ENCODE measurements at places on chromosomes 12 and 14.

- peak; percentile 23 for DNase-seq
Observed at GRCh38 chr12:67155863-67156262, 113.3 kb upstream of the CAND1 start.

DNA sequence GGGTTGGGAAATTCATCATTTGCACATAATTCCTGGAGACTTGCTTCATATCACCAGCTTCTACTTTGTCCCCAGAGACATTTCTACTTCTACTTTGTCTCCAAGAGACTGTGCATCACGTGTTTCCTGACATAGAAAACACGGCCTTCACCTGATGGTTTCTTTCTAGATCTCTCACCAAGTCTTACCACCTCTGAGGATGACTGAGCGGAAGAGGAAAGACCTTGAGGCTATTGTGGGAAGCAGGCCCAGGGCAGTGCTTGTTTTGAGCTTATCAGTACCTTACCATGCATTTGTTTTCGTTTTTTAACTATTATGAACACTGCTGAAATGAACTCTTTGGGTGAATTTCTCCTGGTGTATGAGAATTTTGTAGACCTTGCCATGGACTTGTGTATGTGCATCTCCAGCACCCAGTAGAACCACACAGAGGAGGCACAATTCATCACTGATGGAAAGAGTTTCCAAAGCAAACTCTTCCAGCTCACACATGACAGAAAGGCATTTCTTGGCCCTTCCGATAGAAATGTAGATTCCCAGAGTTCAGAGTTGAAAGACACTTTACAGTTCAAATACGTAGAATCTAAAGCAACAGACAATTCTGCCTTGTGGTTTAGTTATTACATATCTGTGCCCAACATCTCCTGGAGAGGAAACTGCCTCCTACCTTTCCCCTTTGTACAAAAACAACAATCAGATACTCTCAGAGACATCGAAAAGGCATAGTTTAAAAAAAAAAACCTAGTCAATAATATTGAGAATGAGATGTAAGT lies 434.7 kb downstream of the FUT8 start:
- DNase-seq: no peak

- no peak for DNase-seq
Observed at GRCh38 chr12:42234970-42235369, 3.1 kb downstream of the YAF2 start.

DNA sequence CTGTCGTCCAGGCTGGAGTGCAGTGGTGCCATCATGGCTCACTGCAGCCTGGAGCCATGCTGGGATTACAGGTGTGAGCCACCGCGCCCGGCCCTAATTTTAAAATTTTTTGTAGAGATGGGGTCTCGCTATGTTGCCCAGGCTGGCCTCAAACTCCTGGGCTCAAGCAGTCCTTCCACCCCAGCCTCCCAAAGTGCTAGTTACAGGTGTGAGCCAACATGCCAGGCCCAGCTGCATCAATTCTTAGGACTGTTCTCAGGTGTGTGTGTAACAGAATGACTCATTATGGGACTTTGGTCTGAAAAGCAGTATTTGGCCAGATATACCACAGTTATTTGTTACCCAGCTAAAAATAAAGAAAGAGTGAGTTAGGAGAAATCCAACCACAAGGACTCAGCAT lies 17.4 kb downstream of the LETMD1 start:
- no peak for DNase-seq

DNA sequence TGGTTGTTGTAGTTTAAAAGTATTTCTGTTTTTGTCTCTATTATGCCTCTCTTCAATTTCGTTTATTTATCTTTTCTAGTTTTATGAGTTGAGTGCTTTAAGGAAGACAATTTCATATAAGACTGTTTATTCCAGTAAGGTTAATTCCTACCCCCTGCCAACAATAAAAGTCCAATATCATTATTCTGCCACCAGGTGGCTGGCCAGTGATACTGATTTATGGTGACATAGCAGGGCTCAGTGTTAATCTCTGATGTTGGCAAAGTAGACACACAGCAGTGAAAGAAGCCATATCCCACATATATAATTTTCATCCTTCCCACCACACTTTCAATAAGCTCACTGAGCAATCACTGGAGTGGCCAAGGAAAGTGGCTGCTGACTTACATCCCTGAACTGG lies 69.0 kb upstream of the BMP4 start:
- DNase-seq: no peak

DNA sequence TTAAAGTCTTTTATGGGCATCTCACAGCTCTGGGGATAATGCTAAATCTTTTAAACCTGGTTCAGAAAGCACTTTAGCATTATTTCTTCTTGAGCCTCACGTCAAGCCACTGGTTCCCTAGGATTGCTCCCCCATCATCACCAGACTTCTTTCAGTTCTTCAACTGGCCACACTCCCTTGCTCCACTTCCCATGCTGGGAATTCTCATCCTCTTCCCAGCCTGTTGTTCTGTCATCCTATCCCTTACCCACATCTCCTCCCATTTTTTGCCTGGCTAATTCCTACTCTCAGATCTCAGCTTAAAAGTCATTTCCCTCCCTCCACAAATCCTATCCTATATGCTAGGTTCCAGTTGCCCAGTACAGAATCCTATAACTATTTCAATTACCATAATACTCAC lies 14.4 kb downstream of the FERMT2 start:
- DNase-seq: no peak

- DNase-seq: no peak
Observed at GRCh38 chr12:124416516-124417395, 121.9 kb downstream of the RFLNA start.

- no peak for DNase-seq
Observed at GRCh38 chr12:78192979-78193378, 362.3 kb downstream of the NAV3 start.

DNA sequence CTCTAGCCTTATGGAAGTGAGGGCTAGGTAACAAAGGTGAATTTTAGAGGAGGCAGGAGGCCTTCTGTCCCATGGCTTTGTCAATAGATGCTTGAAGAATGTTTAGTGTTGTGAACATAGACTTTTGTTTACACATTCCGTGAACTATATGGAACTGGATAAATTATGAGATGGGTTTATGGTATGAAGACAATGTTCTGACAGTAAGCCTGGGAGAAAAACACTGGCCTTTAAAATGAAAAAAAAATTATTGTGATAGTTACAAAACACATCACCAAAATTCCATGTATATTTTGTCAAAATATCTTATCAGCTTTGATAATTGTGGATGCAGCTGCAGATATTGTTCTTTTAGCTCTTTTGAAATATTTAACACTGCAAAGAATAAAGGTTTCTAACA lies 251.5 kb upstream of the DCN start:
- DNase-seq: no peak

- DNase-seq: no peak
Observed at GRCh38 chr14:101072531-101072930, 169.0 kb upstream of the RTL1 start.

GRCh38 chr12:47995981-47996401 lies 8.3 kb downstream of the COL2A1 start:
- no peak for DNase-seq

- no peak for DNase-seq
Observed at GRCh38 chr12:96571101-96571862, 81.9 kb downstream of the CFAP54 start.

DNA sequence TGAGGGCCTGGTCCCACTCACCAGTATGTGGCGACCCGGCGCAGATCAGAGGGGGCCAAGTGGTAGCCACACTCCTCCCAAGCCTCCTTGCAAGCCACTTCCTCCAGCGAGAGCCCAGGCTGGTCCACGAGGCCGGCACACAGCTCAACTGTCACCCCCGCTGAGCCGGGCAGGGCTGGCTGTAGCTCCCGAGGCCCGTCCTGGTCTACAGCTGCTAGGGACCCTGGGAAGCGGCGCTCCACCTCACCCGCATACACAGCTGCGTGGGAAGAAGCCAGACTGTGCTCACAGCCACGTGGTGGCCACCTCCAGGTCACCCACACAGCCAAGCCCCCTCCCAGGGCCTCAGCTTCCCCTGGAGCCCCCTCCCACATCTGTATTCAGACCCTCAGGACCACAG lies 4.6 kb downstream of the NUDT14 start:
- no peak for DNase-seq

- DNase-seq: no peak
Observed at GRCh38 chr12:70557583-70558191, 79.5 kb downstream of the PTPRB start.

GRCh38 chr12:117284140-117284539 lies 77.3 kb downstream of the NOS1 start:
- no peak for DNase-seq

DNA sequence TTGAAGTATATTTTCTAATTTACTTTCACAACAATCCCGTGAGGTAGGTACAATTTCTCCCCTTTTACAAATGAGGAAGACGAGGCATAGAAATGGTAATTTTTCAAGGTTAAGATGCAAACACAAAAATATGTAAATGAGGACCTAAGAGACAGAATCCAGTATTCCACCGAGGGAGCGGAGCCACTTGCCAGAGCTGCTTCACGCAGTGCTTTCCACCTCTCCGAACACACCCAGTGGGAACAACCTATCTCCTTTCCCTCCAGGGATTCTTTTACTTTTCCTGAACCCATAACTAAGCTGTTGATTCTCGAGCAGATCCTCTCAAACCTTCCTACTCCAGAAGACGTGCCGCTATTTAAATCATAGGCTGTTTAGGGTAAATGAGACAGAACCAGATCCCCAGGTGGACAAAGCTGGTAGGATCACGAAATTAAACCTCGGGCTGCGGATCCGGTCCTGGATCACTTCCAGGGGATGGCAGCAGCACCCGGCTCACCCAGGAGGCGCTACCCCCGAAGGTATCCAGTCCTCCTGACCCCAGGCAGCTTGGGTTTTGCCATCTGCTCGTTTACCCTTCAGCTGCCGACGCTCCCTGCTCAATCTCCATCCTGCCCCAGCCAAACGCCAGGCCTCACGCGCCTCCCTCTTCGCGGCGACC lies 1.5 kb downstream of the DDHD1 start:
- DNase-seq: no peak

- no peak for DNase-seq
Observed at GRCh38 chr12:1603269-1603993, 9.1 kb upstream of the FBXL14 start.

- DNase-seq: no peak
Observed at GRCh38 chr14:90905531-90905930, 89.3 kb upstream of the TTC7B start.

DNA sequence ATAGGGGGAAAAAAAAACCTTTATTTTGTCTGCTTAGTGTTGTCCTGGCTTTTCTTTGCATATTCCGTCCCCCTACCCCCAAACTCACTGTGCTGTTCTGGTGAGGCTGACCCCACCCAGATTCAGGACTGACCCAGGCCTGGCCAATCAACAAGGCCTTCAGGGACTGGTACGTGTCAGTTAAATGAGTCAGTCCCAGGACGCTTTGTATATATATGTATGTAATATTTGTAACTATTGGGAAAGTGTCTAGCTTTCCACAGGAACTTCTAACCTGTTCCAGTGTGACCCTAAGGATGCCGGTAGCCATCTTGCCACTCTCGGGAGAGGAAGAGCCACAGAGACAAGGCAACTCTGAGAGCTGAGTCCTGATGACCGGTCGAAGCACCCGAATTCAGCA lies 107.4 kb downstream of the VCPKMT start:
- DNase-seq: no peak

DNA sequence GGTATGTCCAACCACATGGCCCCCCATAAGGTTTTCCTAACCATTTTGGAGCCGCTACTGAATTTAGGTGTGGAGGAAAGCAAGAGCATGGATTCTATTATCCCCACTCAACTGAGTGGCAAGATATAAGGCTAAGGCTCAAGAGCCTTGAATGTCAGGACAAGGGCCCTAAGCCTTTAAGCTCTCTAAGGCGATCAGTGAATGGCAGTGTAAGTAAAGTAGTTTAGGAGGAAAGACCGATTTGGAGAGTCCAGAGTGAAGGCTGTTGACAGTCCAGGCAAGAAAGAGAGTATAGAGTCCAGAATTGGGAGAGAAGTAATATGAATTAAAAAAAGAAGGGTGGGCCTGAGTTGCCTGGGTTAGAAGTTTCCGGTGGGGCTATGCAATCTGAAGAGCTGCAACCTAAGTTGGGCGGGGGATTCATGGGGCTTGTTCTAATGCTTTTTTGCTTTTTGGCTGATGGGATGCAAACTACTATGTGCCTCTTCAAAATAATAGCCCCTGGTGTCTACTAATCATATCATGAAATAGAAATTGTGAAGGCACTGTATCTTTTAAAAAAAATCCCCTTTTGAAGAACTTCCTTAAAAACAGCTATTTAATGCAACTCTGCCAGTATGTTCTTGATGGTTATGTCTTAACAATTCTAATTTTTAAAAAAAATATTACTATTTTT lies at the start of gene SPIC:
TSS of gene SPIC (plus strand) at position 626 of the 676 bp plus-strand sequence. CDS start 1,569 bp downstream, outside the sequence.
- DNase-seq: no peak

DNA sequence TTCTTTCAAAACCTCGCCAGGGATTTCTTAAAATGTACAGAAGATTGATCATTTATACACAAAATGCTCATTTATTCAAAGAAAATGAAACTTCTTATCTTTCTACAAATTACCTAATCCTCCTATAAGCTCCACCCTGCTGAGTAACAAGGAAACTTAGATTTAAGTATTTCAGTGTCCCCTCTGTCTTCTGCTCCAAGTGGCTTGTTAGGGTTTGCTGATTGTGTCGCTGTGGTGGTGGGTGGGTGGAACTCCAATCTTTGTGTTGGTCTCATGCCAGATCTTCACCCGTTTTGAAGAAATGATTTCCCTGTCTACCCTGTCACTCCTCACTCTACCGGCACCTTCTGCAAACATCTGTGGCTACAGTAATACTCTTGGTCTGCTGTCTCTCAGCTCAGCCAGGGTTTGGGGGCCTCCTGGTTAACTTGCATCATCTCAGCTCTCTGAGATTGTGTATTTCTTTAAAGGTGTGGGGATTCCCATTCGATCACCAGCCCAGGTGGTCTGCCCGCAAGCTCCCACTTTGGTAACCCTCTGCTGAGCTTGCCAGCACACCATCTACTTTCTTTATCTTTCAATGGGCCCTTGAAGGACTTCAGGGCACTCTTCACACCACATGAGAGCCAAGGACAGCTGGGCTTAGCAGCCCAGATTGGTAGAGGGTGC lies 73.8 kb downstream of the DRAM1 start:
- DNase-seq: no peak

- DNase-seq: no peak
Observed at GRCh38 chr14:103186909-103187586, 63.8 kb downstream of the TNFAIP2 start.

DNA sequence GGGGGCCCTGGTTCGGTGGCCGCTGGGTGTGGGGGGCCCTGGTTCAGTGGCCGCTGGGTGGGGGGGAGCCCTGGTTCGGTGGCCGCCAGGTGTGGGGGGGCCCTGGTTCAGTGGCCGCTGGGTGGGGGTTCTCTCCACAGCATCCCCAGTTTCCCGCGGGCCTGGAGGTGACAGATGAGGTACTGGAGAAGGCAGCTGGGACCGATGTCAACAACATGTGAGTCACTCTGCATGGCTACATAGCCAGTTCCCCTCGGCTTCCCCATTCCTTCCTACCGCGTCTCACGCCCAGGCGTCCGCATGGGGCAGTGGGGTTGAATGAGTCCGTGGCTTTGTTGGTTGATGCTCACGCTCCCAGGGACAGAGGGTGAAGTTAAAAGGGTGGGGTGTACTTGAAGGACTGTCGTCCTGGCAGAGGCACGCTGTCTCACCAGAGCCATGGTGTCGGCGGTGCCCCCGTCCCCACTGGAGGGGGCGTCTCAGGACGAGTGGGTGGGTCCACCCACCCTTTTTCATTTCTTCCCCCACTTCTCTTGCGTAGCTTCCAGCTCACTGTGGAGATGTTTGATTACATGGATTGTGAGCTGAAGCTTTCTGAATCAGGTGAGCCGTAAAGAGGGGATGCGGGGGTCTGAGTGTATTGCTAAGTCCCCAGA lies 15.6 kb downstream of the HIP1R start:
- DNase-seq: no peak

GRCh38 chr14:74913986-74914573 lies 9.0 kb downstream of the RPS6KL1 start:
- DNase-seq: peak; percentile 21

- DNase-seq: no peak
Observed at GRCh38 chr12:104057771-104058197, 6.5 kb upstream of the HCFC2 start.

- no peak for DNase-seq
Observed at GRCh38 chr12:112418273-112418607, 507 bp upstream of the PTPN11 start.

Data from kidney epithelial cell (primary cell).